ENCODE measurements at places on chromosomes 11 and 22.

GRCh38 chr11:120303004-120303637, 22.0 kb upstream of the TLCD5 start:
- DNase-seq, result peak; percentile 8

- no peak for DNase-seq
Observed at GRCh38 chr11:129580278-129580677, 204.6 kb downstream of the BARX2 start.

GRCh38 chr11:65538915-65539743, 14.2 kb downstream of the SCYL1 start:
- no peak for DNase-seq

DNA sequence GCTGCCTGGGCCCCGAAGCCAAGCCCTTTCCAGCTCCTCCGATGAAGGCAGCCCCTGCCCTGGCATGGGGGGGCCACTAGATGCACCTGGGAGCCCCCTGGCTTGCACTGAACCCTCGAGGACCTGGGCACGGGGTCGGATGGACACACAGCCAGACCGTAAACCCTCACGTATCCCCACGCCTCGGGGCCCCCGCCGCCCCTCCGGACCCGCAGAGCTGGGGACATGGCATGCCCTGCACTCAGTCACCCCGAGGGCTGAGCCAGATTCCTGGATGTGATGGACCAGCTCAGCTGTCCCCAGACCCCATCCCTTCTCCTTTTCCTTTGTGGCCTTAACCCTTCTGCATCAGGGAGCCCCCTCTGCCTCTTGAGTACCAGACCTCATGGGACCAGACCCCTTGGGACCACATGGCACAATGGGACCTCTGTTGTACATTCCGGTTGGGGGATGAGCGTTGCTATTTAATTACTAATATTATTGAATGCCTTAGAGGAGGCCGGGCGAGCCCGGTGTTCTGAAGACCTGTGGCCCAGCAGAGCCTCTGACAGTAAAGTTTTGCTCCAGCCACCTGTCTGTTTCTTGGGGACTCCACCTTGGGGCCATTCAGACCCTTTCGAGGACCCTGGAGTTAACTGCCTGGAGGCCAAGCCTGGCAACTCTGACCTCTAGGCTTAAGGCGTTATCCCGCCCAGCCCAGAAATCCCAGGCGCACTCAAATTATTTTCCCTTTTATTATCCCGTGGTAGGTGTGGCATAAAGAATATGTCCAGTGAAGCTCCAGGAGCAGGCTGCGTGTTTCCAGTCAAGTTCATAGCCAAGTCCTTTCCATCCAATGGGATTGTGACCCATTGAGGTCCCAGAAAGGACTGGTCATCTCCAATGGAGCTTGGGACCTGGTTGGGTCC, 3.0 kb downstream of the RASL10A start:
- no peak for DNase-seq

DNA sequence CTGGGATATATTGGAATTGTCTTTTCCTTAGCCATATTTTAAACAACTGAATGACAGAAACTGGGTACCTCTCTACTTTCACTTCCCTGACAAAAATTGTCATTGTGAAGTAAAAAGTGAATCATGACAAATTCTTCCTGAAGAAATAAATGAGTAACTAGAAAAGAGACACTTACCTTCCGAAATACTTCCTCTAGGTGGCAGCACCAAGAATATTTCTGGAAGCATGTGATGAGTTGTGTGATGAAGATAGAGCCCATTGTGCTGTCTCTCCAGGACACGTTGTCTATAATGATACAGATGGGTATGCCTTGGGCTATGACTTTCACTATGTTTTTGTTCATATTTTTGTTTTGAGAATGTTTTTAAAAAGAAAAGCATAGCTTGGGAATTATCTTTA, 21.5 kb downstream of the CASP4 start:
- DNase-seq, result no peak

DNA sequence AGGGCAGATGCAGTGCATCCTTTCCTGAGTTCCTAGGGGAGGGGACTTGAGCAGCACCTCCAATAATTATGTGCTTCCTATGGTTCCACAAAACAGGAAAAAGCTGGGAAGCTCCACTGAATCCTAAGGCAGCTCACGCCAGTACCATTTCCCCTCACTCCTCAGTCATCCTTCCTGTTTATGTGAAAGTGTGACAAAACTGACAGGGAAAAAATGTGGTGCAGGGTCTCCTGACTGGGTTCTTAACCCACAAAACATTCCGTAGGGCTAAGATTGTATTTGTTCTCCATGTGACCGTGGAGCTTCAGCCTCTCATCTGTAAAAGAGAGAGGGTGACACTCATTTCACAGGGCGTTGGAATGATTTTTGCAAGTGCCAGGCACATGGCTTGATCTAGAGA, 12.2 kb upstream of the LYVE1 start:
- no peak for DNase-seq

- no peak for DNase-seq
Observed at GRCh38 chr11:1459764-1460395, 26.7 kb downstream of the MOB2 start.

DNA sequence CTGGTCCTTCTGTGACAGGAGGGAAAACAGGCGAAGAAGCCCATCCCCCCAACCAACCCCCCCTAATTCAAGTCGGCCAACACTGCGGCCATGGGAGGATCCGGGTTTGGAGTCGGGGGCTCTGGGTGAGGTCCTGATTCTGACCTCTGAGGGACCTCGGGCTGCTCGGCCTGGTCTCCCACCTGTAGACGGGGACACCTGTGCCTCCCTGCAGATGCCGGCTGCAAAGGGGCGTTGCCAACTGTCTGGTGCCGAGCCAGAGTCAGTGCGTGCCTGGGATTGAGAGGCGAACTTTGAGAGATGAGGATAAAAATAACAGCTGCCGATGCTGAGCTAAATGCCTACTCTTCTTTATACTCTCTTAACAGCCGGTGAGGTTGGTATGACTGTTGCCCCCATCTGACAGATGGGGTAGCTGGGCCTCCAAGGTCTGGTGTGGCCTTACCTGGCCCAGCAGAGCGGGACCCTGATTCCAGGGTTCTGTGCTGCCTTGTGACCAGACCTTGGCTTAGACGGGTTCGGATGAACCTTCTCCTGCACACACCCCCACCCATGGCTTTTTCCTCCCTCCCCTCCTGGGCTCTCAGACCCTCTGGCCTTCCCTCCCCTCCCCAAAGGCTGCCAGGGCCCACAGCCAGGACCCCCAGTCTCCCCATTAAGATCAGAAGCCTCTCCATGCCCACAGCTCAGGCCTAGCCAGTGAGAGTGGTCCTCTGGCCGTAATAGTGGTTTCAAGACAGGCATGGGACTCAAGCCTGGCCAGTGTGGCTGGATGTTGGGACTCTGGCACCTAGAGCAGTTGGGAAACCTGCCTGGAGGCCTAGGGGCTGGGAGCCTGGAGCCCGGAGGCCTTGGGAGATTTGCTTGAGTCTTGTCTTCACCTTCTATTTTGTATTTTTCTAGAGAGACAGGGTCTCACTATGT, 41.7 kb downstream of the KCNJ4 start:
- no peak for DNase-seq

- no peak for DNase-seq
Observed at GRCh38 chr11:27398400-27398770, 35.4 kb upstream of the CCDC34 start.

DNA sequence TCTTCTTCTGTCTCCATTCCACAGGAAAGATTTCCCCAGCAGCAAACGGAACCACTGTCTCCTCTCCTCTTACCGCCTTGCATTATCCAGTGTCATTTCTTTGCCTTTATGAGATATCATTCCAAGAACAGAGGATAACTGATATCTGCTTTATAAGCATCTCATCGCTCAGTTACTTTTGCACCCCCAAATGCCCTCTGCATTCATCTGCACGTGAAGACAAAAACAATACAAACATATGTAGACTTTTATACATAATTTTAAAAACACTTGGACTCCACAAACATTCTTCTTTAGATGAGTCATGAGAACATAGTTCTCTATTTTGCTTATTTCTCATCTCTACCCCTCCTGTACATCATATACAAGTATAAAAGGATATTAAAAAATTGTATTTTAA, 512 bp upstream of the OR51T1 start:
- no peak for DNase-seq

DNA sequence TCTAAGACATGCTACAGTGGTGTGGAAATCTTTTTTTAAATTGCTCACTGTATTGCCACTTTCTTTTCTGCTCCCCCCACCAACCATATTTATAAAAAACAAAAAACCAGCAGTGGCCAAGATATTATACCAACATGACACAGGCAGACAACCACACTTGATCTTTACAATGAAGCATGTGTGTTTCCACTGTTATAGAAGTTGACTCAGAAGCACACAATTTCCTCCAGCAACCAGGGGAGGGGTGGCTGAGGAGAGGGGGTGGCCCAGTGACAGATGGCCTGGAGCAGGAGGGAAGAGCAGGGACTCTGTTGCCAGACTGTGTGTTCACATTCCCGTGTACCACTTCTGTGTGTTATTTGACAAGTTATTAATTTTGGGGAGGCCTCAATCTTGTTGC, 14.8 kb downstream of the CD59 start:
- no peak for DNase-seq

- DNase-seq, result no peak
Observed at GRCh38 chr11:70472240-70472639, 73.9 kb downstream of the CTTN start.

- no peak for DNase-seq
Observed at GRCh38 chr22:24592058-24592850, 619 bp downstream of the LRRC75B start.

DNA sequence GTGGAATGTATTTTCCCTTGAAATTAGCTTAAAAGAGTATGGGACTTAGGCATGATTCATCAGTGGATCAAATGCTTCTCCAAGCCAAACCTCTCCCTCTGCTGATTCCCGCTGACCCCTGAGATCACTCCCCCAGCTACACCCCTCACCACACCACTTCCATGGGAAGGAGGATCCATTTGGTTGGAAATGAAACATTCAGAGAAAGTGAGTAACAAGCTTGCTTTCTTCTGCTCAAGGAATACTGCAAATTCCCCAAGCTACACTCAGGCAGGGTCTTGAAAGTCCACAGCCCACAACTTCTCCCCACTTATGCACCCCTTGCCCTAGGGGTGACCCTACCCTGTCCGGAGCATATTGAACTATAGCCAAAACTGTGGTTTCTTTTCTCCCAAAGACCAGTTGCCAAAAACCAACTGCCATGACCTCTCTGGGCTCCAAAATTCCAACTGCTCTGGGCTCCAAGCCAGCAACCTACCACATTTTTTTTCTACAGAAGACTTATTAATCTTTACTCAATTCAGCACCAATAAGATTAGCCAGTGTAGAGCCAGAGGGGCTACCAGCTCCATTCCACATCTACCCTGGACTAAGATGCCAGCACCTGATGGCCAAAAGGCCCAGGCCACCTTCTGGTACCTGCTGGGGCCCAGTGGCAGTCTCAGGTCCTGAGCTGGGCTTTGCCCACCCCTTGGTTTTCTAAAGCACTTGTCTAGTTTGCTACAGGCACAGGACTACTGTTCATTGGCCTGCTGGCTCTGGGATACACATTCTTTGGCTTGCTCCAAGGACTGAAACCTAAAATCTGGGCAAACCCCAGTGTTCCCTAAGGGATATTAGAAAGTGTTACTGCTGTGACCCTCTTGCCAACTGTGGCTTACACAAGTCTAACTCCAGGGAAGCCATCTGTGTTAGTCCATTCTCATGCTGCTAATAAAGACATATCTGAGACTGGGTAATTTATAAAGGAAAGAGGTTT, 101.1 kb downstream of the MICAL3 start:
- no peak for DNase-seq

GRCh38 chr11:20450829-20451228, 63.3 kb downstream of the PRMT3 start:
- no peak for DNase-seq

- no peak for DNase-seq
Observed at GRCh38 chr22:21568347-21569075, 997 bp downstream of the UBE2L3 start.

GRCh38 chr22:38412435-38413084, 42.4 kb downstream of the KCNJ4 start:
- peak; percentile 19 for DNase-seq

GRCh38 chr11:34600339-34601084, 20.4 kb upstream of the EHF start:
- no peak for DNase-seq

- no peak for DNase-seq
Observed at GRCh38 chr22:46792841-46793261, 30.4 kb downstream of the TBC1D22A start.

DNA sequence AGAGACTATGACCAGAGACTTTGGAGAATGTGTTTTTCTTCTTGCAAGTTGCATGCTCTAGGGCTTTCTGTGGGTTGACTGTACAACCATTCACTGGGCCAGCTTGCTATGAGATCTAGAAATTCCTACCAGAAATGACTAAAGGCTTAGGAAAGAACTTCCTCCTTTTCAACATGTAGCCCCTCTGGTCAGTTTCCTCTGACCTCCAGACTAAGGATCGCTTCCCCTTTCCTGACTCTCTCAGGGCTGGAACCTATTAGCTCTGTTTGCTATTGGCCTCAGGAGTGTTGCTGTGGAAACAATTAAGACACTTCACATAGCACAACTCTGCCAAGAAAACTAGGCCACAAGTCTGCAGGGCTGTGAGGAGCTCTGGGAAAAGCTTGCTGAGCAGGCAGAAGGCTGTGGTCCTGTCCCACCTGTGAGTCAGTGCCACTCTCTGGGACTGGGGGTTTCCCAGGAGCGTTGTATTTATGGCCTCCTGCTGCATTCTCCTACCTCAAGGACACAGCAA, 10.7 kb downstream of the CRY2 start:
- DNase-seq, result no peak

DNA sequence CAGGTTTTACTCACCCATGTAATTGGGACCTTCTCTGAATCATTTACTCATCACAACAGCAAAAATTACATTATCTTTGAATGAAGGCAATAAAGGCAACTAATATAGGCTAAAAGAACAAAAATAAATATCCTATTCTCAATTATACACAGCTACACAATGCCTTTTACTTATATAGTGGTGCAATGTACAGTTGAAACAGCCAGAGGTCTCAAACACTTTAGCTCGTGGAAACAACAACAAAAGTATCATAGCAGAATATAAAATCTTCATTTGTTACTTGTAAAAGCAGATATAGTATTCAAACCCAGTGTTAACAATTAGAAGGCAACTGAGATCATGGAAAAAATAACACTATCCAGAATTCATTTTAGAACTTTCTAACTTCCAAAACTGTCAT, 20.6 kb upstream of the CCDC34 start:
- DNase-seq, result no peak

DNA sequence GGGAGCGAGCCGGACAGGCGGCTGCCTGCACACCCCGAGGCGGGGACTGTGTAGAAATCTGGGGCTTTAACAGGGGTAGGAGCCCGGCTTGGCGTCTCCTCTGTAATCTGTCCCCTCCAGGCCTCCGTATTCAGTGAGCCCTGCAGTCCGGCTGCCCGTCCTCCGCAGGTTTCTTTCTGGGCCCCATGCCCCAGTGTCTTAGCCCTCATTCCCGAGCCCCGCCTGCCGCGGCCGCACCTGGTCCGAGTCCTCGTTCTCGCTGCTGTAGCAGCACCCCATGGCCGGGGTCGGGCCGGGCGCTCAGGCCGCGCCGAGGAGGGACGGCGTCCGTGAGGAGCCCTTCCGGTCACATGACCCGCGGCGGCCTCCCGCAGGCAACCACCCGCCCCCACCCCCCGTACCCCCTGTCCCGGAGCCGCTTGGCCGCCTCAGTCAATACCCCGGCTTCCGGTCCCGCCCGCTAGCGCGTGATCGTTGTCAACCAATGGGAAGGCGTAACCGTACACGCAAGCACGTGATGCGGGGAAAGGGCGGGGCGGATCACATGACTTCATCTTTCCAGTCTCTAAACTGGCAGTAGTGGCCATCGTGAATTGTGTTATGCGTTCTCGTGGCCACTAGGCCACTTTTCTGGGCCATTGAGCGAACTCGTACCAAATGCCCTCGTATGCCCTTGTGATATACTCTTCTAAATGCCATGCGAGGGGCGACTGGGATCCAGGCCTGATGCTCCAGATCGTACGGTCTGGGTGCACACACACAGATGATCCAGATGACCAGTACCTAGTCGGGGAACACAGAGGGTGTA, at the start of gene LAMTOR1:
TSS of gene LAMTOR1 (minus strand) at position 352 of the 808 bp plus-strand sequence. CDS start at position 279, 73 bp downstream.
- peak; percentile 96 for DNase-seq
